CD8-positive, alpha-beta memory T cell (primary cell): ENCODE measurements at places on chromosomes 2 and 18.

GRCh38 chr2:7242189-7242867 lies 325.1 kb downstream of the RNF144A start:
- no peak for DNase-seq

DNA sequence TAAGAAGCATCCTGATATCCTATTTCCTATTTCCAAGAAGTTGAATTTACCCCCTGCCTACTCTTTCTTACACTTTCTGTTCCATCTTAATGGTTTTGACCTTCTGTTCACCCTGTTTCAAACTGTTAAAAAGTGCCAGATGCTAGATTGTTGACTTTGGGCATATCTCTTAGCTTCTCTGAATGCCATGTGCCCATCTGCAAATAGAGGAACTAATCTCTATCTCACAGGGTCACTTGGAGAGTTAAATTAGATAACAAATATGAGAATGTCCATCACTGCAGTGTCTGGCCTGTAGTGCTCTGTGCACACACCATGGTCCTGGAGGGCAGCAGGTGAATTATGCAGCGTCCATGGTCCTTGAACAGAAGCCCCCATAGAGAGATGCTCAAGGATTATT lies 83.8 kb downstream of the LRATD1 start:
- no peak for DNase-seq

DNA sequence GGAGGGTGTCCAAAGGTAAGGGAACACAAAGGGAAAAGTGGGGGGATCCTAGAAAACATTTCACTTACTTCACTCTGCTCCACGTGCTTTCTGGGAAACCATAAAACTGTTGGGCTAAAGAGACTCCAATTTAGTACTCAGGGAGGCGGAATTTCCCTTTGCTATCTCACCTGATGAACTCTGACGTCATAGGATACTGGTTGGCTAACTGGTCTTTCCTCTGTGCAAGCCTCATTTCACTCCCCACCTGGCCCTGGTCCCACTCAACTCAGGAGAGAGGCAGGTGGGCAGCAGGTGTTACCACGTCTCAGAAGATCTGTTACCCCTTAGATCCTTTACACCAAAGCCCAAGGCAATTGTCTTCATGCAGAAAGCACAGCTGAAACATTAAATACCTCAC lies 51.8 kb upstream of the PMAIP1 start:
- no peak for DNase-seq

DNA sequence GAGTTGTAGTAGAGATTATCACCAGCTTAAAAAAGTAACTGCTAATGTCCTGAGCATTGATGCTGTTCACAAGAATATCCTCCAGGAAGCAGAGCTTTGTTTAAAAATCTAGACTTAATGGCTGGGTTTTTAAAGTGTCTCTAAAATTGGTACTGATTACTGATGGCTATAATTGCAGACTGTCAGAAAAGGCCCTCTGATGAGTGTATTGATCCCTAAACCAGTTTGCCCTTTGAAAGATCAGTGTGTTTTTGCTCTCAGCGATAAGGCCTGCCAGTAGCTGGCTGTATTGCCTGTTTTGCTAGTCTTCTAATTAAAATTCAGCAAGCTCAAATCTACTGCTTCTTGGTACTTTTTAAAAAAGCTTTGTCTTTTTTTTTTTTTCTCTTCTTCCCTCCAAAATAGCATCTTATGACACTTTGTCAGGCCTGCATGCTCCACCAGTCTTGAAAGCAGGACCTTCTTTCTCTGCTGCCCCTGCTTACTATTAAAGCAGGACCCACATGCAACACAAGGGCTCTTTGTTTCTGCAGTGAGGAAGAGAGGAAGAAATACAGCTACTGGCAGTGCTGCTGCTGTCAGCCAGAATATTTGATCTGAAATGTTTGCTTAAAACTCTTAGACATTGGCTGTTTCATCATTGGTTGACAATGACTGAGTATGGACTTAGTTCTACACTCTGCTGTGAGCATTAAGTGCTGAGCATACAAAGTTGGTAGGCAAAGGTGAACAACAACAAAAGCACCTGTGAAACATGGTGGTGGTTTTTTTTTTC lies 1.8 kb downstream of the SEC11C start:
- DNase-seq = no peak

GRCh38 chr2:173299764-173300163 lies 54.9 kb upstream of the CDCA7 start:
- DNase-seq = no peak

DNA sequence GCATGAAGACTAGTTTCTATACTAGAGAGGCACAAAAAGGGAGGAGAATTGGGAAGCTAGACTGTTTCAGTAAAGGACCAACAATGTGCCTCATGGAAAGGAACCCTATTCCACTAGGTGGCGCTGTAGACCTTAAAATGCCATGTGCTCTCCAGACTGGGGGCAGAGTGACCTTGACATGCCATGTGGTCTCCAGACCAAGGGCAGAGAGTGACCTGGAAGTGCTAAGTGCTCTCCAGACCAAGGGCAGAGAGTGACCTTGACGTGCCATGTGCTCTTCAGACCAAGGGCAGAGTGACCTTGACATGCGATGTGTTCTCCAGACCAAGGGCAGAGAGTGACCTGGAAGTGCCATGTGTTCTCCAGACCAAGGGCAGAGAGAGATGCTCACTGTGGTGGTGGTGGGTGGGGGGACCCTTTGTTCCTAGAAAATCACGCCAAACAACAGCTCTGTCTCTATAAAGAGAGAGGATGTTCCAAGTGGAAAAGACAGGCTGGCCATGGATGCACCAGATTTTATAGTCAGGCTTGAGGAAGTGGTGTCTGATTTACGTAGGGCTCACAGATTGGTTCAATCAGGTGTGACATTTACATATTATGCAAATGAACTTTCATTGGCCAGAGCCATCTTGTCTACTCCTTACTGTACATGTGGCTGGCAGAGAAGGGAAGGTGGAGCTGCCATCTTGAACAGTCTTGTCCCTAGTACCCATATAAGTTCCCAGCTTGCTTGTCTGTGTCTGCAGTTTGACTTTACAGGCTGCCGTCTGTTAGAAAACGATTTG lies 344.0 kb upstream of the DDX18 start:
- DNase-seq = no peak

DNA sequence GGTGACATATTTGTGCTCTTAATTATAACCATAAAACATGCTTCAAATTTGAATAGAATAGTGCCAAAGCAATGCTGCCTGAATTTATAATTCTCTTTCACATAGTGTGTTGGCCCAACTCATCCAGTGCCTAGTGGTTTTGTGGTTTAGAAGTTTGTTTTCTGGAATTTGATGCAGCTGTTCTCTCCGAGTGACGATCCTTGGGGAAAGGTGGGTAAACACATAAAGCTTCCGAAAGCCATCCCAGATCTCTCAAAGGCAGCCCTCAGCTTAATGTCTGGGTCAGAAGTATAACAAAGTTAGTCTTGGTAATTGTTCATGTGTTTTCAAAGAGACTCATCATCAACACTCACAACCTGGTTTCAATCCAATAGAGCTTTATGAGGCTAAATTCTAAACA lies 235.6 kb upstream of the CDH2 start:
- DNase-seq = no peak

GRCh38 chr18:79508565-79509535 lies 113.1 kb downstream of the NFATC1 start:
- DNase-seq = no peak

- no peak for DNase-seq
Observed at GRCh38 chr18:69261406-69261805, 139.3 kb upstream of the DOK6 start.

DNA sequence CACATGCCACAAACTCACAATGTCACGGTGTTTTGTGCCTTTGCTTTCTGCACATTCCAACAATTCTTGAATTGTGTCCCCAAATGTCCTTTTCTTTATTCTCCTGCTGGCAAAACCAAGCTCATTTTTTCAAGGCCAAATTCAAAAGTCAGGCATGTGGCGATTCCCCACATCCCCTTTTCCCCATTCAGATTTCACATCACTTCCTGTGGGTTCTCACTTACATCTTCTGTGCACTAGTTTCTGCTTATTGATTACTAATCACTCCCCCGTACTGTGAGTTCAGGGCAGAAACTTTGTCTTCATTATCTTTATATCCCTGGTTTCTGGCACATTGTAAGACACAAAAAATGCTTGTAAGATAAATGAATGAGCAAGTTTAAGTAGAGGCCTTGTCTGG lies 69.2 kb downstream of the AP1S3 start:
- DNase-seq = no peak

GRCh38 chr2:33158482-33159003 lies 211.8 kb downstream of the LTBP1 start:
- no peak for DNase-seq

GRCh38 chr18:42707080-42707479 lies 408.4 kb downstream of the RIT2 start:
- no peak for DNase-seq

DNA sequence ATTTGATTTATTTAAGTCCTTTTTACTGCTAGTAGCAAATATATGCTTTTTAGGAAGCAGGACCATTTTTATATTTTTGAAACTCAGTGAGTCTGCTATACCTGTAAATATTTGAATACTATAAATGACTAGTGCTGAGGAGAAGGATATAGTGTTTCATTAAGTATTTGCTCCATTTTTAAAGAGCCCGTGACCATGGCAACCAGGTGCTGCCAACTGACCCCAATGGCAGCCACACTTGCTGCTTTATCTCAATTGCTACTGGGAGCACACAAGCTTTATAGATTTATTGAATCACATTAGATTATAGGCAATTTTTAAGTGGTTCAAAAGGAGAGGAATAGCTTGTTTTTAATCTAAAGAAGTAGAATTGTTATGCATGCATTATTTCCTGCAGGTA lies 142.0 kb downstream of the SCG2 start:
- no peak for DNase-seq

DNA sequence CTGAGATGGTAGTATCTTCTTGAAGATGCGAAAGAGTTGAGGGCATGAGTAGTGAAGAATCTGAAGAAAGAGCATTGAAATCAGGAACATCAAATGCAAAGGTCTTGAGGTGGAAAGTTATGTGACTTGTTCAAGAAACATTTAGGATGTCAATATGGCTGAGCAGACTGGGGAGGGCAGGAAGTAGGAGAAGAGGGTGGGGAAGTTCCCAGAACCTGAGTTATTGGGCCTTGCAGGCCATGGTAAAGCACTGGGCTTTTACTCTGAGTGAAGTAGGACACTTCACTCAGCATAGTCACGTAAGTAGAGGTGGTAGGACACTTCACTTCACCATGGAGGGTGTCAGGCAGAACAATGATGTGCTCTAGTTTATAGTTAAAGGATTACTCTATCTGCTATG lies 11.8 kb upstream of the MYL12A start:
- no peak for DNase-seq

DNA sequence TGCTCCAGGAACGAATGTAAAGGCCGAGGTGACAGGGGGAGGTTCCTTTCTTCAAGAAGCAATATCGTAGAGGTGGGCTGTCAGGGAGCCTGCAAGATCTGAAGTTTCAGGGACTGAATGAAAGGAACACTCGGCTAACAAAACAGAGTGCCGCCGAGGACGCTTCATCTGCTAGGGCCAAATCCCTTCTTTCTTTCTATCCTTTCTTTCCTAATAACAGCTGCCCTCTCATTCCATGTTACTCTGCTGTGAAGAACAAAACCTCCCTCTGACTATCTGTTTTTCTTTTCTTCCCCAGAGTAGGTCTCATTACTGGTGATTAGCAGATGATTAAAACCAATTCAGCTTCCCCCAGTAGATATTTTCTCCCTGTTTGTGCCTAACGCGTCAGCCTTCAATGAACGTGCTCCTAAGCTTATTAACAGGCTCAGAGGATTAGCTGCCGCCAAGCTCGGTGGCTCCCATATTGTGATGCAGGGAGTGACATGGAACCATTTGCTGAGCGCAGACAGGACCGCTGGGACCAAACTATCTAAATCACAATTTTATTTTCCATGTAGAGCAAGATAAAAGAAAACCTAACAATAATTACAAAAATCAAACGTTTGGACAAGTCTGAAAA lies 414.6 kb downstream of the TMEM182 start:
- no peak for DNase-seq

DNA sequence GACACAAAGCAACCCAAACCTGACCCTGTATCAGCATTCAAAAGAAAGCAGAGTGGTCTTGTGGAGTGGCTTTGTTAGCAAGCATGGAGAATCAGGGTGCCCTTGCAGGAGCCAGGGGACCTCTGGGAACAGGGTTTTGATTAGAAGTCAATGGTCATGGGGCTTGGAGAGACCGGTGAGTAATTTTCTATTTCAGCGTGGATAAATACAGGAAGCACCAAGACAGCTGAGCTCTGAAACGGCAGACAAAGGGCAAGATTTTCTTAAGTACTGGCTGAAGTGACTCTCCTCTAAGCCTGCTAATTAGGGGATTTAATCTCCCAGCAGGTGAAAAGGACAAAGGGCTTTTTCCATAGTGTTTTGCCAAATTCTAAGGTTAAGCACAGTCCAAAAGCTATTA lies 78.0 kb upstream of the GAREM1 start:
- DNase-seq = no peak

DNA sequence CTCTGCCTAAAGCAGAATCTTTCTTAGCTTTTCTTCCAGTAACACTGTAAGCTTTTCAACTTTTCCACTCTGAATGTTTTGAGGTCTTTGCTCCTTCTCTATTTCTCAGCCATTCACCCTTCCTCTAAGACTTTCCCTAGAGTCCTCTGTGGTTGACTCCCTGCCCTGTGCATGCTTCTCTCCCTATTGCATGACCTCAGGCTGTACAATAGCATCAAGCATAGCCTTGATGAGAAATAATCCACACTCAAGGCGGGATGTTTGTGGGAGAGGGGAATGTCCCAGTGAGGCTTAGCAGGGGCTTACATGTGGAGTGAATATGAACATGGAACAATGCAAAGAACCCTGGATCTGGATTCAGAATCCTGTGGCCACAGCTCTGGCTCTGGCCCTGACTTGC lies 48.4 kb upstream of the IGFBP5 start:
- no peak for DNase-seq

DNA sequence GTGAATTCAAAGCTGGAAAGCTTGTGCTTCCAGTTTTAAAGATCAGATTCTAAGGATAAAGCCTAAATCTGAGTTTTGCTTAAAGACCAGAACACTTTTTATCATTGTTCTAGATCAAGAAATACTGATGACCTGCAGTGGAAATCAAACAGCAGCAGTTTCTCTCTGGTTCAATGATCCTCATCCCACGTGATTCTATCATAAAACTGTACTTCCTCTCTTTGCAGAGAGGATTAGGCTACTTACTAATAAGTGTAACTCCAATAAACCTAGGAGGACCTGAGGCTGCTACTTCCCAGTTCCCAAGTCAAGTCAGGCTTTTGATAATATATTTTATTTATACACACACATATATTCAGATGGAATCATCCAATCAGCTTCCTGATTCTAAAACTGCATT lies 81.9 kb downstream of the TCF4 start:
- no peak for DNase-seq

- DNase-seq = no peak
Observed at GRCh38 chr2:18265614-18266586, 294.6 kb downstream of the RDH14 start.
